ENCODE measurements at places on chromosomes 7 and 10.

GRCh38 chr7:141378405-141378804 is 172.8 kb upstream of the AGK start:
- no peak for DNase-seq

DNA sequence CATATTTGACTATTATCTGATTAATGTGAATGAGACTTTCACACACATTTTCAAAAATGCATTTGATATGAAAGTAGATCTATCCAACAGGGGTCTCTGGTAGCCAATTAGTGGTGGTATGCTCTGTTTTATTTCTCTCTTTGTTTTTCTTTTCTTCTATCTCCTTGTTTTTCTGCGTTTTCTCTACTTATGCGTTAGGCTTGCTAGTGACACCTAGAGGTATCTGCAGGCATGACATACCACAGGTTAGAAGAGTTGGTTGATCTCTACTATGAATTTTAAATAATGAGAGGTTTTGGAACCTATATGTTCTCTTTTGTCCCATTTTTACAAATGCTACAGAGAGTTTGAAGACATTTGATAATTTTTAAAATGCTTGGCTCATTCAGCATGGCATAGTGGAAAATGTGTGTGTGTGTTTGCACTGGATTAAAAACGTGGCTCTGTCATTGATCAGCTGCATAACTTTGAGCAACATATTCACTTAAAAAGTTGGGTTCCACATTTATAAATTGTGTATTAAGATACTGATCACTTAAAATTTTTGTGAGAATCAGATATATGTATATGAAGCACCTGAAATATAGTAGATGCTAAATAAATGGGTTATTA is 28.1 kb upstream of the PLXDC2 start:
- no peak for DNase-seq

- DNase-seq: no peak
Observed at GRCh38 chr10:126634347-126634746, 36.1 kb downstream of the C10orf90 start.

GRCh38 chr10:48896756-48897440 is 42.7 kb downstream of the LRRC18 start:
- DNase-seq: no peak

DNA sequence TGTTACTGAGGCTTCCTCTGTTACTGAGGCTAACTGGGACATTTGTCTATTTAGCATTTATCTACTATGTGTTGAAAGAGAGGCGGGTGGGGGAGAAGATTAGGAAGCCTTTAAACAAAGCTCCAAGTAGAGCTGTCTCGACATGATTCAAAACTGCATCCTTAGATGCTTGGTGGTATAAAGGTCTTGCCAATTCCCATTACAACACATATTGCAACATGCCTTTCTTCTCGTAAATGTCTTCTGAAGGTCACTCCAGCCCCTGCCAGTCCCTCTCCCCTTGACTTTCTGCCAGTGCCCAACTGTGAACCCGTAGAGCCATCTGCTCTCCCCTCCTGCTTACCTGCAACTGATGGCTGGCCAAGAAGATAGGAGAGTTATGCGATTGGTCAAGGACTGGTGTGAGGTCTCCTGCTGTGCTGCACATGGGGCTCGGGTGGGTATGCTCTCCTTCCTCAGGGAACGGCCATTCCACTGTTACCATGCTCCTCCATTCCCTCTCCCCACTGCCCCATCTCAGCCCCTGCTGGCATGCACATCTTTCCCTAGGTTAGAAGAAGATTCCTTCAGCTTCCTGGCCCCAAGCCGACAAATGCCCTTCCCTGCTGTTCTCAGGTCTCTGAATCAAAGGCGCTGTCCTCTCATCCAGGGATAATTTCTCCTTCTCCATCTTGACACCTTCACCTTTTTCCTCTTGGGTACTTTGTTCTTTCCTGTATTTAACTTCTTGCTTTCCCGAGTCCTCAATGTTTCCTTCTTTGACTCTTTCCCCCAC is 43.6 kb upstream of the ZNF32 start:
- DNase-seq: no peak

DNA sequence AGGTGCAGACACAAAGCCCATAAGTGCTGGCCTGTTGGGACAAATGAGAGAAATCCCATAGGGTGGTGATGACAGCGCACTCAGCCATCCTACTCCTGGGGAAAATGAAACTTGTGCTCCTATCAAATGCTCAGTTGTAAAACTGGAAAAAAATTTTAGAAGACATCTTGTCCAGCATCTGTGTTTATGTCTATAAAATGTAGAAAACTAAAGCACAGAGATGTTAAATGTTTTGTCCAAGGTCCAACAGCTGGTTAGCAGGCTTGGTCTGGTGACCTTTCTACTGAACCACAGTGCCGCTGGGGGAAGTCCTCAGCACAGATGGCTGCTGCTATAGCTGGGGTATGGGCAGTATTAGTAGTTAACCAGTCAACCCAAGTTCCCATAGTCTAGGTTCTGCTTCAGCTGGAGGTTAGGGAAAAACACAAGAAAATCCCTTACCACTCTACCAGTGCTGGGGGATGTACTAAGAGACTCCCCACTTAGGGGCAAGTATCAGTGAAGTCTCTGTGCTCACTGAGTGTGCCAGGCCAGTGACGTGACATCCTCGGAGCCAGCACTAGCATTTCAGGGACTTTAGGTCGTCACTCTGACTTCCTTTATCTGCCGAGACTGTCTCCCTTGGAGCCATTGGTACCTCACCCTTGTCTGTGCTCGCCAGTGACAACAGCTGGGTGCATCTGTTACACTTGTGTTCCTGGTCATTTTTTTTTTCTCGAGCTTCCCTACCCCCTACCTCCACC is 1.9 kb downstream of the TSPAN33 start:
- no peak for DNase-seq

DNA sequence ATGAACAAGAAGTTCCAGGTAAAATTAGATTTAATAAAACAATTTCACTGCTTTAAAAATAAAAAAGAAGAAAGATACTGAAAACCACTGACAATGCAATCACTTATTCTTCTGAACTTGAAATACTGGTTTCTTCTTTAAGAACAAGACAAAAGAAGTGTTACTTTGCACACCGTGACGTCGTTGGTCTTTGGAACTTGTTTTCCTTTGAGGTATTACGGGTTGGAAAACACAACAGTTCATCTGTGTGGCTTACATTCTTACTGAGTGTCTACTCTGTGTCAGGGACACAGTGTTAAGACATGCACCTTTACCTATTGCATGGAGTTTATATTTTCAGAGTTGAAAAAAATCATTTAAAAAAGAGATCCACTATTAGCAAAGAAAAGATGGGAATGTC is 41.3 kb upstream of the UCN3 start:
- DNase-seq: no peak

- DNase-seq: no peak
Observed at GRCh38 chr10:98608411-98608810, 161.7 kb upstream of the HPS1 start.

DNA sequence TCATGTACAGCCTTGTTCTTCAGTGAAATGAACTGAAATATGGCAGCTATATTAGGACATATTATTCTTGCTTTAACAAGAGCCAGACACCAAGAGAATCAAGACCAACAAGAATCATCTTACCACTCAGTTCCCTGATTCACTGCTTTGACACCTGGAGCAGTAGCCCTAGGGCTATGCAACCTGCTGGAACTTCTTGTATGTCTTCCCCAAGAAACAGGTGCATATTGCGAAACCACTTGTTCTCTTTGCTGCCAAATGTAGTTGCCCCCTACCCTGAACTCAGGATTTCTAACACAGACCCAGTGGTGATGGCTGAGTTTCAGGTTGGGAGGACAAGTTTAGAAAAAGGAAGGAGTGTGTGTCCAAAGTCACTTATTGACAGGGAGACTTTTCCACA is 46.1 kb downstream of the WIPF3 start:
- no peak for DNase-seq

DNA sequence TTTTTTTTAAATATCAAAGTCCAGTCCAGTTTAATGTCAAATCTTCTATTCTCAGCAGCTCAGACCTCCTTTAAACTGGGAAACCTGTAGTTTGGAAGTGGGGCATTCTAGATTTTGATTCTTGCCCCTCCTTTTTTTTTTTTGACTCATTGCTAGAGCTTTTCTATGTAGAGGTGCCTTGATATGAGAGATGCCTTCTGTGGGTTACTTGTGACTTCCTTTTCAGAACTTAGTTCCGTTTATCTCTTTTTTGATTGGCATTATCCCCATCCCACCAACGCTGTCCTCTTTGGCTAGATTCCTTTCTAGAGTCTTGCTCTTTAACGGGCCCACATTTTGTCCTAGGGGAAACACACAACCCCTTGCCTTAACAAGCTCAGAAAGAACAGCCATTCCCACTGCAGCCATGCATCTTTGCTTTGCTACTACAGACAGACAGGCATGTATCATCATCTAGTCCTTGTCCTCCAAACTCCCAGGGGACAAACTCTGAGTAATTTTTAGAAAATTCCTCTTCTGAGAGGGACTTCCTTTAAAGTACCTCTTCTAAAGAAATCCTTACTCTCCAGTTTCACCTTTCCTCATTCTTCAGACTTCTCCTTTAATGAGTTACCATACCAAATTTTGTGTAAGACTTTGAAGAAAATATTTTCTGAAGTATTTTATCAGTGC is 153.6 kb downstream of the PHF14 start:
- no peak for DNase-seq

- no peak for DNase-seq
Observed at GRCh38 chr10:76717141-76717540, 920.5 kb downstream of the KCNMA1 start.

DNA sequence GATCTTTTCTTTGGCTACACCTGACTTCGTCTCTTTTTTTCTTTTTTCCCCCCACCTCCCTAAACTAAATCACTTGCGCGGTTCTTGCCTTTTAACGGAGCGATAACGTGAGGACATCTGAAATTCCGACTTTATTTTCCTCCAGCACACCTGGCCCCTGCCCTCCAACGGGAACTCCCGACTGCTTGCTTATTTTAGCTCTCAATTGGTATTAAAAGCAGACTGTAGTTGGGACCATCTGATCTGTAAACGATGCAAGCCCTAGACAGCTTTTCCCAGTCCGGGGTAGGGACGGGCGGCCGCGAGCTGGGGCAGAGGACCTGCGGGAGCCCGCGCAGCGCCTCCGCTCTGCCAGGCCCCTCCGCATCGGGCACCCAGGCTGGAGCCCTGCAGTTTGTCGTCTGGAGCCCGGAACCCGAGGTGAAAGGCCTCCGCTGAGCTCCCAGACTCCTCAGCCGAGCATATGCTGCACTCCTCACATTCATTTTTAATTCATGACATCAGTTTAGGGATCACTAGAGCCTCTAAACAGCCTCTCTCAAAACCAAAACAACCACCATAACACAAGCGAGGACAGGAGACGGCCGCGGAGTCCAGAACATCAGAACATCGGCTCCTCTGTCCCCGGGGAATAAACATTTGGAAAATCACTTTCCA is 10.0 kb upstream of the EMX2 start:
- no peak for DNase-seq

DNA sequence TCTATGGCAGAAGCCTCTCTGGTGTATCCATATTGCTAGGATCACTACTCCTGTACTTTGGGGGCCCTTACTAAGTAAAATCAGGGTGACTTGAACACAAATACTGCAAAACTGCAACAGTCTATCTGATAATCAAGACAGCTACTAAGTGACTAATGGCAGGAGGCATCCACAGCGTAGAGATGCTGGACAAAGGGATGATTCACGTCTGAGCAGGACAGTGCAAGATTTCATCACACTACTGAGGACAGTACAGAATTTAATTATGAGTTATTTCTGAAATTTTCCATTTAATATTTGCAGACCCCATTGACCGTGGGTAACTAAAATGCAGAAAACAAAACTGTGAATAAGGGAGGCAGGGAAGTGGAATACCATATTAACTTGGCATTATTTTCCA is 10.4 kb downstream of the CUL2 start:
- DNase-seq: no peak

DNA sequence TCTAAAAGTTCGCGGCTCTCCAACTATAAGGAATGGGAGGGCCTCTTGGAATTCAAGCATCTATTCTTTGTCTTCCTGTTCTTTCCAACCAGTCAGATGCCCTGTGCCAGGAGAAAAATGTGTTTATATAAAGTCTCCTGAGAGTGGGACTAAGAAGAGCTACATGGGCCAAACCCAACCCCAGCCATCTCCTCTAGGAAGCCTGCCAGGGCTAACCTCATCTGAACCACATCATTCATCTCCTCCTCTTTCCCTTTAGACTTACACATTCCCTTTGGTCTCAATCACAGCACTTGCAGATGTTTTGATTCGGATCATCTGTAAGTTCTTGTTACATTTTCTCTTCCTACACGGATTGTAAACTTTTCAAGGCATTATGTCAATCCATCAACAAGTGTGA is 62.6 kb downstream of the DOCK4 start:
- DNase-seq: no peak

DNA sequence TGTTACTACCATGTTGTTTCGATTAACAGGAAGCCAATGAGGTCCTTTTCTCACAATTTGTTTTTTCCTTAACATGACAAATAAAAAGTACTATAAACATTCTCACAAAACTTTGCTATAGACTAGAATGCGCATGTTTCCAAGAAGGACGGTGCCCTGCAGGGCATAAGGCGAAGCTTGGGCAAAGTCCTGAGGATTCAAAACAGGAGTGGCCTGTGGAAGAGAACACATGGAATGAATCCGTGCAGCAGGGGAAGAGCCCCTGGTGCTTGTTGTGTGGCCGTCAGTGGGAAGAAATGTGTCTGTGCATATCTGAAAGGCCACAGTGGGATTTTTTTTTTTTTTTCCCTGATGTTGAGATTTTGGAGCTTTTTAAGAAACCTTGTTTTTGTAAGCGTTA is 67.6 kb downstream of the ITGA8 start:
- no peak for DNase-seq

DNA sequence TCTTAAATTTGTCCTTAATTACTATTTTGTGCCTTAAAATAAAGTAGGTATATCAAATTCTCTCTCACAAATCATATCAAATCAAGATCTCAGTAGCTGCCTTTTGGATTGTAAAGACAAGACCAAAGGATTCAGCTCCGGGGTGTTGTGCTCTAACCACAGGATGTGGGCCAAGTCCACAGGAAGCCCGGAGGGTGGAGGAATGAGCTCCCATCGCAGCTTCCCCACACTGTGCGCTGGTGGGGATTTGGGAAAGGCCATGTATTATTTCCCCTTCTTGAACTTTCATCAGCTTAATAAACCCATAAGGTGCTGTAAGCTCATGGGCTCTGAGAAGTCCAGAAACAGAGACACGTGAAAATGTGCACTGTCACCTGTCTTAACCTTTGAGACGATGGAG is 241.6 kb upstream of the TCERG1L start:
- DNase-seq: no peak

DNA sequence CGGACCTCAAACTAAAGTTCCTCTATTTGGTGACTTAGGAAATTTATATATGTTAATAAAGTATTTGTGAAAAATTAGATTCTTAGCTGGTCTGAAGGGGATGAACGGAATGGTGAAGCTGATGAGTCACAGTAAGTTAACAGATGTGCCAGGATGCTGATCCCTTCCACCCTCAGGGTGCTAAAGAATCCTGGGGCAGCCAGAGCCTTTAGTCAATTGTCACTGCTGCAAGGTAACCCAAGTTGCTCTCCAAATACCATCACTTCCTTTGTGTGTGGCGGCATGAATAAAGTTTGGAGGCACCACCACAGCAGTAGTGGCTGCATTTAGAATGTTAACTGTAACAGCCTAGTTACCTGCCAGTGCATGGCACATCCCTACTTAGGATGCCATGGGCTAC is 222.6 kb upstream of the PPP1R3A start:
- no peak for DNase-seq

GRCh38 chr7:87766827-87767226 is 109.3 kb downstream of the SLC25A40 start:
- DNase-seq: no peak

GRCh38 chr7:42175834-42176723 is 60.9 kb downstream of the GLI3 start:
- DNase-seq: no peak

Data from activated CD8-positive, alpha-beta memory T cell treated with anti-CD3 and anti-CD28 coated beads for 1 hour (primary cell).